ENCODE measurements at places on chromosomes 3 and 15. TPM values are rescaled to one million over a fixed set of nuclear protein-coding genes. Genes with fewer than 3 reads are reported as not detected.

The SH3GL3 gene
- total RNA-seq: not detected

The RHOV gene
- under 0.01 TPM for total RNA-seq

The CASR gene
- not detected for total RNA-seq

The THPO gene
- total RNA-seq: 0.12 TPM

The CCNB2 gene
- 10.1 TPM for total RNA-seq

The GPR160 gene
- total RNA-seq: 0.15 TPM

The ASB14 gene
- not detected for total RNA-seq

The FGF12 gene
- not detected for total RNA-seq

The NIPA2 gene
- 53.2 TPM for total RNA-seq

The SMCO1 gene
- total RNA-seq: not detected

The WDR6 gene
- 112 TPM for total RNA-seq

The IQCF2 gene
- total RNA-seq: not detected

The SNAP23 gene
- 49.6 TPM for total RNA-seq

The PEX5L gene
- total RNA-seq: not detected

The FSIP1 gene
- total RNA-seq: 0.98 TPM

The SPTSSB gene
- total RNA-seq: not detected

The LRRC28 gene
- total RNA-seq: 13.2 TPM

The AP3B2 gene
- under 0.01 TPM for total RNA-seq

The EFCC1 gene
- under 0.01 TPM for total RNA-seq

The KBTBD13 gene
- total RNA-seq: not detected

The NPTN gene
- total RNA-seq: 117 TPM

The NEIL1 gene
- total RNA-seq: 2.8 TPM

The FSD2 gene
- total RNA-seq: not detected
